T-helper 17 cell (primary cell): ENCODE measurements at places on chromosomes 1 and 21. TPM values are rescaled to one million over a fixed set of nuclear protein-coding genes. Genes with fewer than 3 reads are reported as not detected.

GRCh38 chr1:186299570-186299969 is 75.5 kb downstream of the TPR start:
- DNase-seq, result no peak

GRCh38 chr1:223700942-223701637 is 11.2 kb upstream of the CAPN2 start:
- DNase-seq, result no peak

GRCh38 chr1:35186239-35186638 is 6.7 kb downstream of the SFPQ start:
- DNase-seq, result no peak

FMOD gene
- total RNA-seq, result not detected

DNA sequence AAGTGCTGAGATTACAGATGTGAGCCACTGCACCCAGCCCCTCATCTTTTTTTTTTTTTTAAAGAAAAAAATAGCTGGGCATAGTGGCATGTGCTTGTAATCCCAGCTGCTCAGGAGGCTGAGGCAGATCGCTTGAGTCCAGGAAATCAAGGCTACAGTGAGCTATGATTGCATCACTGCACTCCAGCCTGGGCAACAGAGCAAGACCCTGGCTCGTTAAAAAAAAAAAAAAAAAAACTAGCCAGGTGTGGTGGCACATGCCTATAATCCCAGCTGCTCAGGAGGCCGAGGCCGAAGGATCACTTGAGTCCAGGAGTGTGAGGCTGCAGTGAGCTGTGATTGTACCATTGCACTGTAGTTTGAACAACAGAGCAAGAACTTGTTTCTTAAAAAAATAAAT is 13.8 kb downstream of the SZRD1 start:
- no peak for DNase-seq

DNA sequence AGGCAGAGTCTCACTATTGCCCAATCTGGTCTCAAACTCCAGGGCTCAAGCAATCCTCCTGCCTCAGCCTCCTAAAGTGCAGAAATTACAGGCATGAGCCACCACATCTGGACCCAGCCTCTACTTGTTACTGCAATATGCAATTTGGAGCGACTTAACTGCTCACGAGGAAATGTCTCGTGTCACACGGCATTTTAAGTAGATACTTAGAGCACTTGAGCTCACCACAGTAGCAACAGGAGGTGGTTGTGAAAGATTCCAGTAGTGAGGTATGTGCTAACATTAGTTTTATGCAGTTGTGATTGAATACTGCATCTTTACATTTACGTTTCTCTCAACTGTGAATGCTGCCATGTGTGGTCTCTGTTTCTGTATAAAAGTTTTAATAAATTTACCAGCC is 5.8 kb upstream of the NDUFV3 start:
- no peak for DNase-seq

DNA sequence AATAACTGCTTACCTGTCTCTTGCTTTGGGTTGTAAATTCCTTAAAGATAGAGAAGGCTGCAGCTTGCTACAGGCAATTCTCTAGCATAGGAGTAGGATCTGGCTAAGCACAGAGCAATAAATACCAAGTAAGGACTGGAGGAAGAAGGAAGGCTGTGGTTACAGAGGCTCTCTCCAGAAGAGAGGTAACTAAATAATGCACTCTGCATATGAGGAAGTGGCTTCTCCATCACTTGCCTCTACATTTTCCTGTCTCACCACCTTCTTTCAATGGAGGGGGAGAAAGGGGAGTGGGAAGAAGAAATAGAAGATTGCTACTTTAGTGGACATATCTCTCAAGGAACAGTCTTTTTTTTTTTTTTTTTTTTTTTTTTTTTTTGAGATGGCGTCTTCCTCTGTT is 60.9 kb upstream of the LAX1 start:
- DNase-seq, result no peak

DNA sequence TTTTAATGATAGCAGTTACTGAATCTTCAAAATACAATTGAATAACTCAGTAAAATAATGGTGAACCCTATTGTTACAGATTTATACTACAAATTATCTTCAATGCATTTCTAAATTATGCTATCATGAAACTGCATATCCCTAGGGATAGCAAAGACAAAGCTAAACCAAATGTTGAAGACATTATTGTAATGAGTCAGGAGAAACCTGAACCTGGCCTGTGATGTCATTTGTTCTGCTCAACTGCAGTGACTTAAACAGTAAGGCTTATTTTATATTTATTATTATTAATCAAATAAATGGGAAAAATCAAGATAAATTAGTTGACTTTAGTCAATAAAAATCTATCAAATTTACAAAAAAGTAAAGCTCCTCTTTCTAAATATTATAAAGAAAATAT is 100.3 kb downstream of the UCHL5 start:
- DNase-seq, result no peak

DNA sequence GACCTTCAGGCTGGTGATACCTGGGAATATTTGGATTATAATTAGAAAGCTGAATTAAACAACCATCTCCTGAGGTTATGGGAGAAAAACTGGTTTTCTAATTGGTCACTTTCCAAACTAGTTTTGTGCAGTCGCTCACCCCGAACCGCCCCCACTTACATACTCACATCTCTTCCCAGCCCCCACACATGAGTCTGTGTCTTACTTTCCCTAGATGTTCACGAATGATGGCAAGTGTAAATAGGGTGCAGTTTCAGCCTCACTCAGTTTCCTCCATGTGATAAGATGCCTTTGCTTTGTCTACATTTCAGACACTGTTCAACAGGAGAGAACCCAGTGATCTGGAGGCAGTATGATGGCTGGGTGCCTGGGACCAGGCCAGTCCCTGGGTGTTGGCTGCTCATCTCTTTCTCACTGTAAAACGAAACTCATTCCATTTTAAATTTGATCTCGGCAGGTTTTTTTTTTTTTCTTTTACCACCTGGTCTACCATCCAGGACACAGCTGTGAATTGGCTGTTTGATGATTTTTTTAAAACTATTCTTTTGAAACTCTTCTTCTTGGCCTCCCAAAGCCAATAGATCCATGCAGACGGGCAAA is 164.3 kb upstream of the RAB4A start:
- DNase-seq, result no peak

COX20 gene
- total RNA-seq, result 24.4 TPM

DNA sequence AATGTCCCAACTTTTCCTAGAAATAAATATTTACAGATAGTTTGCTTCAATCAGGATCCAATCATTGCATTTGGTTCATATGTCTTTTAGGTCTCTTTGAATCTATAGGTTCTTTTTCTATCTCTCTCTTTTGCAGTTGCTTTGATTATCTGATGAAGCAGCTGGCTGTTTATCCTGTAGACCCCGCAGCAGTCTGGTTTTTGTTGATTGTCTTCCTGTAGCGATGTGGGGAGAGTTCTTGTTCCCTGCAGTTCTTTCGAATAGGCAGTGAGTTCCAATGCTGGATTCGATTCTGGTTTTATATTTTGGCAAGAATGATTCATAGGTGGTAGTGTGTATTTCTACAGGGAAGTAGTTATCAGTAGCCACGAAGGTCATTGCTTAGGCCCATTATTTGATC is 7.4 kb upstream of the MIXL1 start:
- no peak for DNase-seq

SLC41A1 gene
- total RNA-seq, result 36.2 TPM

OPTC gene
- total RNA-seq, result not detected

- no peak for DNase-seq
Measured at GRCh38 chr1:161267321-161267720, 8.8 kb downstream of the PCP4L1 start.
